ENCODE measurements at places on chromosomes 16 and 17.
A peak's percentile ranks its signal among the peaks of the same experiment; 100 is the strongest.

GRCh38 chr16:88804552-88805339, 1.2 kb downstream of the CDT1 start:
- DNase-seq = no peak

GRCh38 chr17:40555296-40556190, 9.7 kb downstream of the CCR7 start:
- DNase-seq = no peak

DNA sequence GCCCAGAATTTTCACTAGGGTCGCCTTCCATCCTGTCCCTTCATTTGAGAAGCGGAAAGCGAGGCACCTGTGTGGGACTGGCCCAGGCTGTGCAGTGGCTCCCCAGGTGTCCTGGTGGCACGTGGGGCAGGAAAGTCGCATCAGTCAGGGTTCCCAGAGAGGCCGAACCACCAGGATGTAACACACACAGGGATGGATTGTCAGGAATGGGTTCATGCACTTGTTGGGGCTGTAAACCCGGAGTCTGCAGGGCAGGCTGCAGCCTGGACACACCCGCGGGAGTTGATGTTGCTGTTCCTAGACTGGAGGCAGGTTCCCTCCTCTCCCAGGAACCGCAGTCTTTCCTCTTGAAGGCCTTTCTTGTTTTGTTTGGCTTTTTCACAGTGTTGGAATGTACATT, 30.7 kb upstream of the RPTOR start:
- DNase-seq = peak; percentile 85

- DNase-seq = no peak
Measured at GRCh38 chr17:2484876-2485275, 26.8 kb downstream of the METTL16 start.

DNA sequence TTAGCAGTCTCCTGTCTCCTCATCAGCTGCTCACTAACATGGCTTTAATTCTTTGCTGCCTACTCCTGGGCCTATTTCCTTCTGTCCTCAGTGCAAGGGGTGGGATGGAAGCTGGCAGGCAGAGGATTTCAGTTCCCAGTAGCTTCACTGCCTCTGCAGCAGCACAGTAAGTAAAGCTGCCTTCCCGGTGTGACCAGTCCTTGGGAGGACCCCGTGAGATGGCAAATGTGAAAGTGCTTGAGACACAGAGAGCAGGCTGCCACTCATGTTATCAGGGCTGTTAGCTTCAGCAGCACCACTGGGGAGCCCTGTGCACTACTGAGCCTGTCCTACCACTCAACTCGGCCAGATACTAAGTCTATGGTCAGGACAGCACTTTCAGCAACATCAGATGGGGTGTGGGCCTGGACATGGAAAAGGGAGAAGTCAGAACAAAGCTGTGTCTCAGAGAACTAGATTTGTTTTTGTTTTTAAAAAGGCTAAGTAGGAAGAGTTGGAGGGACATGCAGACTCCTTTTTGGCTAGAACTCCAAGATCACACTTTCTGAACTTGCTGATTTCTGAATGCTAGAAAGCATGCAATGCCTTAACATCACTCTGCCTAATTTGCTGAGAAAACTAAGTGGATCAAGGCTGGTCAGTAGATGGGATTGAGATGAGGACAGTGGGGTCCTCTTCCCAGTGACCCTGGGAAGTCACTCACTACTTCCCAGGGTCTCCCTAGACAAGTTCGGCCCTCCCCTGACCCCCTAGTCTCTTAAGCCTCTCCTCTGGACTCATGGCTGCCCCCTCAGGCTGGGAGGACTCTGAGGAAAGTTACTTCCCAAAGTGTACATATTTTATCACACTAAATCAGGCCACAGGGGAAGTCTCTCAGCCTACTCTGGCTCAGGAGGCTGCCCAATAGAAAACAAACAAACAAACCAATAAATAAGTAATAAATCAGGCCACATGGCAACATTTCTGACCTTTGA, 1.1 kb downstream of the ACSF2 start:
- DNase-seq = peak; percentile 40

- peak; percentile 59 for DNase-seq
Measured at GRCh38 chr17:70047619-70048419, 27.2 kb upstream of the KCNJ16 start.

- no peak for DNase-seq
Measured at GRCh38 chr17:38674014-38674748, 576 bp downstream of the EPOP start.

DNA sequence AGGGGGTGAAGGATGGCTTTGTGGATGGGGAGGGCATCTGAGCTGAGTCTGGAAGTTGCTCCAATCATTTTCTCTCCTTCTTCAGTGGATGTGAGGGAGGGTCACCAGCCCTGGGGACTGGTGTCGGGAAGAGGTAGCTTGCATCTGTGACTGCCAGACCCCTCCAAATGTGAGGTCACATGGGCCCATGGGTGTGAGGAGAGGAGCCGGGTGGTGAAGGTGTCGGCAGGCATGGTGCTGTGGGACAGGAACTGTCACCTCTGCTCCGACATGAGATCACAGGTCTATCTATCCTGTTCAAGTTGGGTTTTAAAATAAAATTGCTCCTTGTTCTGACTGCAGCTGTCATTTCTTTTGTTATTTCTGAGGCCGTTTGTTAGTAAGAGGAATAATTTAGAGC, 351.1 kb downstream of the CPPED1 start:
- no peak for DNase-seq

- peak; percentile 55 for DNase-seq
Measured at GRCh38 chr17:60421273-60422161, 772 bp upstream of the CHCT1 start.

DNA sequence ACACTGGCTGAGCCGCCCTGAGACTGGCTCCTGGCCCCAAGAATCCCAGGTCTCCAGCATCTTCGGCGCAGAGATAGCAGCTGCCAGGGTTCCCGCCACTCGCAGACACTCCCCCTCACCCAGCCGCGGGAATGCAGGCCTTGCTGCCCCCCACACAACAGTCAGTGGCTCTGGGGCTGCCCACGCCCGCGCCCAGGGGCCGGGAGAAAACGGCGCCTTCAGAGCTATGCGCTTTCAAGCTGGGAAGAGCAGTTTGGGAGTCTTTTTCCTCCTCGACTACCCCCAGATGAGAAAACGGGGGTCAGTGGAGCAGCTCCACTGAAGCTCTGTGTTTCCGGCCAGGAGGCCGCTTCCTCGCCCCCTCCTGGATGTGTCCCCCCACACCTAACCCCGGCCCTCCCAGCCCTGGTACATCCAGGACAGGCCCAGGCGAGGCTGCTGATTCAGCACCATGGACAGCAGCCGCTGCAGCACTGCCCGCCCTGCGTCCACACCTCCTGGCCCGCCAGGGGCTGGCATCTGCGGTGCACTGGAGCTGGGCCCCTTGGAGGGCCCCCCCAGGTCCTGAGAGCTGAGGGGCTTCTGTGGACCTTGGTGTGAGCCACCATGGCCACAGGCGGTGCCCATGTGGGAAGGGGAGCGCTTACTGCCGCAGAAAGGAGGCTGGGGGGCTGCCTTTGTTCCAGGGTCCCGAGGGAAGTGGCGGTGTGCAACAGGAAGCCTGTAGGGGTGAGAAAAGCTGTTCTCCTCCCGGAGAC, 35.7 kb downstream of the CACNA1H start:
- peak; percentile 43 for DNase-seq

GRCh38 chr17:45843722-45844121, 959 bp upstream of the SPPL2C start:
- no peak for DNase-seq

- DNase-seq = no peak
Measured at GRCh38 chr17:18246109-18246725, 12.3 kb downstream of the FLII start.

- DNase-seq = no peak
Measured at GRCh38 chr16:85462714-85463611, 150.2 kb upstream of the GSE1 start.

GRCh38 chr16:69936252-69936651, 14.9 kb upstream of the CLEC18A start:
- DNase-seq = no peak

GRCh38 chr17:55783684-55784245, 32.9 kb downstream of the PCTP start:
- peak; percentile 10 for DNase-seq

DNA sequence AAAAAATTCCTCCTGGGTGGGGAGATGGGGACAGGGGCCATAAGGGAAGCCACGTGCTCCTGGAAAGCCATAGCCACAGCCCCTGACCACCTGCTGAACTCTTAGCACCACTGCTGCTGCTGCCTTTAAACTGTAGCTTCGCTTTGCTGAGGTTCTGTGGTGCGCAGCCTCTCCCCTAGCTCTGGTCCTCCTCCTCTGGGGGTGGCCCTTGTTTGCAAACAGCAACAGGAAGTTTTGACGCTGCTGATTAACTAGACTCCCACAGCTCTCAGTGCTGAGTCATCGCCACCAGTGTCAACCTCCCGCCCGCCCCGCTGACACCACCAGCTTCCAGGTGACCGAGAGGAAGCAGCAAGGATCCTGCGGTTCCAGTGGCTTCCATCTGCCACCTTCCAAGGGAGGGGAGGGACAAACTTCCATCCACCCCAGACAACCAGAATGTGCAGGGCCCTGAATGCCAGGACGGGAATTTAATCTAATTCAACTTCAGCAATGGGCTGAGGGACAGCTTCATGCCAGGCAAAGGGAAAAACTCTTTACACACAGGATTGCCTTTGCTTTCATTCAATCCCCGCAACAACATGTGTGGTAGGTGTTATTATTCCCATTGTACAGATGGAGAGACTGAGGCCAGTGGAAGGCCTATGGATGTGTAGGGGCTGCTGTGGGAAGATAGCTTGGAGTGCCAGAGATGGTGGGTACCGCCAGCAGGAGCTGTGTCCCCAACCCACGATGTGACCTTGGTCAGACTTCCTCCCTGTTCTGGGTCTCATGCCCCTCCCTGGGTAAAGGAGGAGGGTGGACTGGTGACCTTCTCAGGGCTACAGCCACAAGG, 8.1 kb upstream of the KIFC3 start:
- peak; percentile 94 for DNase-seq

GRCh38 chr17:789160-789840, 7.1 kb downstream of the MRM3 start:
- DNase-seq = no peak

DNA sequence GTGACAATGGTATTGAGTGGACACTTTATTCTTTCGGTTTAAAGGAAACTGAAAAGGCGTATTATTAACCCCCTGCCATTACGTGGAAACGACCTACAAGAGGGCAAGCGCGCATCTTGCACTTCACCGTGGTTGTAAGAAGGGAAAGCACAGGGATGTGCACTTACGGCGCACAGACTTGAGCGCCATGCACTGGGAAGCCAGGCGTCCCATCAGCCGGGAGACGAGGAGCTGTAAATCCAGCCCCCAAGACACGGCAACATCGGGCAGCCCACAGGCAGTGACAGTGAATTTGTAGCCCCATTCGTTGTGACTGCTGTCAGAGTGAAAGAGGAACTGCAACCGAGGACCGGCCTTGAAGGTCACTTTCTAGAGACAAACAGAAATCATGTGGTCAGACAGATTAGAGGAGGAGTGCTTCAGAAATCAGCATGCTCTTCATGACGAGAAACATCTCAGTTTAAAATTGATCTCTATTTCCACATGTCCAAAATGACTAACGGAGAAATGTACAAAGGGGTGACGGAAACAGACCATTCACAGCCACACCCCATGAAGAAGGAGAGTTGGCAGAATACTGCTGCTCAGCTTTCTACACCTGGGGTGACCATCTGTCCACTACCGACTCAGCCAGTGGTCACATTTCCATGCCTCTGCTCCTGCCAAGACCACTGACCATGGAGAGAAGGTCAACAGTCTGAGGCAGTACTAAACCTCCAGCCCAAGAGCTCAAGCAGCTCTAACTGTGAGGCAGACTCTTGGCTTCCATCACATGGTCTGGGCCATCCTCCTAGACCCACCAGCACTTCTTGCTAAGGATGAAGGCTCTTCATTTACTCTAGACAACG, 68.6 kb downstream of the ZZEF1 start:
- DNase-seq = peak; percentile 6

DNA sequence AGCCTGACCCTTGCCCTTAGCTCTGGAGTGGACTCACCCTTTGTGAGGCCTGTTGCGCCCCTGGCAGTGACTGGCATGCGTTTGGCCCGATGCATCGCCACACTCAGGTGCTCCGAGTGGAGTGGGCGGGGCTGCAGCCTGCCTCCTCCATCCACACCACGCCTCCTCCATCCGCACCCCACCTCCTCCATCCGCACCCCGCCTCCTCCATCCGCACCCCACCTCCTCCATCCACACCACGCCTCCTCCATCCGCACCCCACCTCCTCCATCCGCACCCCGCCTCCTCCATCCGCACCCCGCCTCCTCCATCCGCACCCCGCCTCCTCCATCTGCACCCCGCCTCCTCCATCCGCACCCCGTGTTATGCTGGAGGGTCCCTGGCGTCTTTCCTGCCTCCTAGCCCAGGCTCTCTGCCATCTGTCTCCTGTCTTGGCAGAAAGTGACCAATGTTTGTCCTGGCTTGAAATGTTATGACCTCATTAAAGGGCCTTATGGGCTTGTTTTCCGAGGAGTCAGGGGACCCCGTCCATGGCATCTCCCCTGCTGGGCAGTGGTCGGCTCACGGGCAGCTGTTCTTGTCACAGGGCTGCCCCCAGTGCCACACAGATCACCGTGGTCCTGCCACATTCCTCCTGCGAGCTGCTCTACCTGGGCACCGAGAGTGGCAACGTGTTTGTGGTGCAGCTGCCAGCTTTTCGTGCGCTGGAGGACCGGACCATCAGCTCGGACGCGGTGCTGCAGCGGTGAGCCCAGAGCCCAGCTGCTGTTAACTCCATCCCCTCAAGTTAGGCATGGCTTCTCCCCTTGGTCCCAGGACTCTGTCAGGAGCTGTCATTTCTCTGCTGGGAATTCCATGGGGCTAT, 28.7 kb upstream of the MYO15B start:
- no peak for DNase-seq

GRCh38 chr16:54431997-54432896, 145.7 kb upstream of the IRX3 start:
- DNase-seq = no peak

GRCh38 chr16:46857368-46857945, 26.5 kb upstream of the C16orf87 start:
- DNase-seq = peak; percentile 62

- peak; percentile 90 for DNase-seq
Measured at GRCh38 chr16:89602273-89602951, 11.0 kb upstream of the DPEP1 start.

- DNase-seq = no peak
Measured at GRCh38 chr17:72182371-72182873, 61.6 kb downstream of the SOX9 start.

- DNase-seq = peak; percentile 82
Measured at GRCh38 chr16:2838928-2839327, 8.8 kb downstream of the ZG16B start.
